ENCODE measurements at places on chromosomes 4 and X.

DNA sequence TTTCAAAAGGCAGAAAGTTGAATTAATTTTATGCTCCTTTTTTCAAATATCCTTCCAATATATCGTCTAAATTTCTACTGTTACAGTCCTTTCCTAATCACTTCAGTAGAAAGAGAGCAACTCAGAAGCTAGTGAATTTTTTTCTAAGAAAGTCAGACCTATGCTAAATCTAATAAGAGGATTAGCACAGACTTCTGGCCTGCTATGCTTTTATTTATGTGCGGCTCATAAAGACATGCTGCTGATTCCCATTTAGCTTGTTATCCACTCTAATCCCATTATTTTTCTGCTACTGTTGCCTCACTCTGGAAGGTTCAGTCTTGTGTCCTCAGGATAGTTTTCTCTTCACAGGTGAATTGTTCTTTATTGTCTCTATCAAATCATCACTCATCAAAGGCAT lies 473.5 kb upstream of the FAM241A start:
- no peak for DNase-seq

DNA sequence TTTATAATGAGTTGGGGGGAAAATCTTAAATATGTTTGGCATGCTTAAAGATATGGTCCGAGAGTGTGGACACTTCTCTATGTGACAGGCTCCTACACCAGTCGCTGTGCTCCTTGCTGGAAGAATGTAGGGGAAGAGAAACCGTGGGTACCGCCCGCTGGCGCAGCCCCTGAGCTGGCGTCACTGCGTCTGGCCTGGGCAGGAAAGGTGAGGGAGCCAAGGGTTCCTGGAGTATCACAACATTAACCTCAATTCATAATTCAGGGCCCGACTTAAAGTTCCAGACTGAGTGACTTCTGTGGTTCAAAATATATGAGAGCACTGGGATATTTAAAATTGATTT lies 95.1 kb downstream of the GATB start:
- no peak for DNase-seq

DNA sequence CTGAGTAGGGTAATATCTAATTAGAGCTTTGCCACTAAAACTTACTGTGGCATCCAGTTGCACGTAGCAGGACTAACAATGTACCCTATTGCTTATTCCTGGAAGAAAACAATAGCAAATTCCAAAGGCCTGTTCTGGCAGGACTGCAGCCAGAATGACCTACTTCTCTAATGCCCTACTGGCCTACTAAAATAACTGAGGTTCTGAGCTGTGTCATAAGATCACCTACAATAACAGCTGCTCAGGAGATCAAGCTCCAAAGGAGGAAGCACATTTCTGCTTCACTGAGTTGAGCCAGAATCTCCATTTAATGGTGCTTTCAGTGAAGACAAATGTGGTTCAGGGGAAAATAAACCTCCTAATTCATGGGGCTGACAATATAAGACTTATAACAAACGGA lies 42.2 kb upstream of the CXCL8 start:
- no peak for DNase-seq

DNA sequence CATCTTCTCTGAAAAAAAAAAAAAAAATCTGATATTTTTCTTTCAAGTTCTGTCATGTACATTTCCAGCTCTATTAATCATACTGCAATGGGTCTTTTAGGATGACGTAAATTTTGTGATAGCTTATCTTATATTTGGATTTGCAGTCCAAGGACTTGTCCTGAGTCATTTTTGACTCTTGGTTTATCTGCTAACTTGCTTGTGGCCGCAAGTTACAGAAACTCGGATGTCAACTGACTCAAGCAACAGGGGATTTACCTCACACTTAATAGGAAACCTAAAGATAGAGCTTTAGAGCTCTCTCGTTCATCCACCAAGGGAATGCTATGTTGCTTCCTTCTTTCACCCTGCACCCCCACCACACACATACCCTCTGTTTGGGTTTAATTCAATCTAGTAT lies 1433.8 kb upstream of the TENM3 start:
- peak; percentile 27 for DNase-seq

- no peak for DNase-seq
These were observed 656.6 kb downstream of the ANKRD50 start for GRCh38 chr4:124055896-124056295.

DNA sequence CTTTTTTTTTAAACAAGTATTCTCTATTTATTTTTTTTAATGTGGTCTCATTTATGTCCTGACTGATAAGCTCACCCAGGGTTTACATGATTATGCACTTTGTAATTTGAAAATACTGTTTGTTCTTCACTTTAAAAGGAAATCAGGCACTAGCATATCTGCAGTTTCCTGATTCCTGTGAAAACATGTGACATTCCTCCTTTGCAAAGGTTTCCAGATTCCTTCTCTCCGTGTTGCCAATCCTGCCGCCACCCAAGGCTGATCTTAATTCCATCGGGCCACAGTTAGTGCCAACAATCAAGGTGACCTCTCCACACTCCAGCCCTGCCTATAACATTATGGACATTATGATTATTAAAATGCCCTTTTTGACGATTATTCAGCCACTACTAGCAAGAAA lies 225.4 kb downstream of the PCDH7 start:
- DNase-seq, result no peak

DNA sequence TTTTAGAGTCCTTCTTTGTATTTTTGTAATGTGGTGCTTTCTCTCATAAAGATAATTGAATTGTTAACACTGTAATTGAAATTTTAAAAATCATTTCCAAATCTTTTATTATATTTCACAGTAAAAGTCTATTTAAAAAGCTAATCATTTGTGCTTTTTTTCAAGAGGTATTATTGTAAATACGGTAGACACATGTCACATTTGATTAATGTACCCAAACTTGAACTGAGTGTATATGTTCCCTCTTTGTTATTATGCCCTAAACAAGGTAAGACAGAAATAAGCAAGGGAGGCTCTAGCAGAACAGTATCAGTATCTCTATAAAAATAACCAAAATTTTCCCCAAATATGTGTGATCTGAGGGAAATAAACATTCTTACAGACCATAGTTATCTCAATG lies 21.5 kb upstream of the LARP1B start:
- DNase-seq, result no peak

GRCh38 chr4:6154875-6155274 lies 45.5 kb downstream of the JAKMIP1 start:
- no peak for DNase-seq

DNA sequence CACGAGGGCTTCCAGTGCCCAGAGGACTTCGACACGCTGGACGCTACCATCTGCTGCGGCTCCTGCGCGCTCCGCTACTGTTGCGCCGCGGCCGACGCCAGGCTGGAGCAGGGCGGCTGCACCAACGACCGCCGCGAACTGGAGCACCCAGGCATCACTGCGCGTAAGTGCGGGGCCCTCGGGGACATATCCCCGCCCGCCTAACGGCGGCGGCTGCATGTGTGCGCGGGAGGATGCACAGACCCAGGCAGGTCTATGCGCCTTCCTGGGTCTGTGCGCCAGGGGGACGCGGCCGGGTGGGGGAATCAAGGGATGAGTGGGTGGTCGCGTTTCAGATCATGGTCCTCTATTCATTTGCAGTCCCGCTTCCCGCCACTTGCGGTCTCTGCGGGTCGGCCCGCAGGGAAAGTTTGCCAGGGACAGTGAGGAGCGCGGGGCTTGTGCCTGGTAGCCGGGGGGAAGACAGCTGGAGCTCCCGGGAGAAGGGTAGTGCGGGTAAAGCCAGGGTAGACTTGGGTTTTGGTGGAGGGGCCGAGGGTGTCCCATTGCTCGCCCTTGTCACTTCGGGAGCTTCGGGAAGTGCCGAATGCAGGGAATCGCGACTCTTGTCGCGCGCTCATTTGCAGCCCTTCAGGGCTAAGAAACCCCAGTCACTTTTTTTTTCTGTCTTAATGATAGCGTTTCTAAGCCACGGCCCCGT lies 1.0 kb downstream of the SHISA3 start:
- DNase-seq, result no peak

GRCh38 chrX:25012433-25012735 lies 3.4 kb downstream of the ARX start:
- no peak for DNase-seq

DNA sequence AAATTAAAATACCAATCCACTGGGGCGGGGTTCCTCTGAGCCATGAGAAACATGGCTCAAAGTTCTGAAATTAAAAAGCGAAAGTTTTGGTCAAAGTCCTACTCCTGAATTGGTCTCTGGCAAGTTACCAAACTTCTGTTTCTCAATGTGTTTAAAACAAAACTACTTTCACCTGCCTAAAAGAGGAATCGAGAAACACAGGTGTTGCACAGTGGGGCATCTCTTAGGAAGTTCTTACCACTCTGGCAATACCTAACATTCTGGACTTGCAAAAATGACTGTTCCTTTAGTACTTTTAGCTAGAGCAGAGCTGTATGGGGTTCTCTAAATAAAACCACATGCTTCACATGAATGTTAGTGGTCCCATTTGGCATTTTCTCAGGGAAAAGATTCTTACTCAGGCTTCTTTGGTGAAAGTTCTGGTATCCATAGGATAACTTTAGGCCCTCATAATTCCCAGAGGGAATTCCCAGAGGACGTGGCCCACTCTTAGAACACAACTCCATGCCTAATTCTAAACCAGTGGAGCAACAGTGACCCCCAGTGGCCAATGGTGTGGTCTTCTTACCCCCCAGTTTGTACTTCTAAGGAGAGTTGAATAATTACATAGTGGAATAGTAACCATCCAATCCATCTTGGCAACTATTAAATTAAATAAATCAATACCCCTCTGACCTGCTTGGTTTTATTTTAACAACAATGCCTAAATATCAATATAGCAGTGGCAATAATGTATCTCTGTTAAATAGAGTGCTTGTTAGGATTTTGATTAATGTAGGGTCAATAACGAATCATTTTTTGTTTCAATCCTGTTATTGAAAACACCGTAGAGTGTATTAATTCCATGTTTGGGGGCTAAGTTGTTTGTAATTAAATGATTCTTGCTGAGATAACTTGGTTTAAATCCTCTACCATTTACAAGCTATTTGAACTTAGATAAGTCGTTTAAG lies 21.9 kb downstream of the BMP3 start:
- no peak for DNase-seq

GRCh38 chrX:123263270-123263669 lies 79.2 kb downstream of the GRIA3 start:
- DNase-seq, result no peak

DNA sequence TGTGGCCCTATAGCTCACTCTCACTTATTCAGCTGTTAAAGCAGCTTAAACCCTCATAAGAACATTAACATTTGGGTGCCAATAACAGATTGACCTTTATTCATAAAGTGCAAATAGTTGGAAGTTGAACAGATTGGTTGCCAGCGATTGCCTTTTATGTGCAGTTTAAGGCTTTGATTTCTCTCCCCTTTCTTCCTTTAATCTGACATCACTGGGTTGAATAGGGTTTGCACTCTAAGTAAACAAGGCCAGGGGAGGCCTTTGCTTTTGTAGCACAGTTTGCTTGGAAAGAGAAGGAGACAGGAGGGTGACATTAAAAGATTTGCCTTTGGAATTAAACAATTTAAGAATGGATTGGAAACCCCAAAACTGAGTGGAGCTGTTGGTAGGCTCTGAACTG lies 114.3 kb downstream of the NKX6-1 start:
- DNase-seq, result no peak

- peak; percentile 98 for DNase-seq
These were observed at the start of gene COMMD8 for GRCh38 chr4:47463235-47463956. TSS of gene COMMD8 (minus strand) at chr4:47463702. CDS start at chr4:47463651, 51 bp downstream.

DNA sequence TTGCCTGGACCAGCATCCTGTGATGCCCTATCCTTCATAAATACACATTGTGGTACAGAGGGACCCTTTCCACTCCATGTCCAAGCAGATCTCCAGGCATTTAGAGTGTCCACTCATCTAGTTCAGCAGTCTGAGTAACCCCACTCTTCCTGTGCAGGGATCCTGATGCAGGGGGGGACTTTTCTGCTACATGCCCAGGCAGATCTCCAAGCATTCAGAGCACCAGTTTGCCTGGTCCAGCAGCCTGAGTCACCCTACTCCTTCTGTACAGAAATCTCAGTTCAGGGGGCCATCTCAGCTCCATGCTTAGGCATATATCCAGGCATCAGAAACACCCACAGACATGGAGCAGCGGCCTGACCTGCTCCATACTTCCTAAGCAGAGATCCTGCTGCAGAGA lies 1089.8 kb downstream of the FAT4 start:
- no peak for DNase-seq

GRCh38 chrX:71543316-71543715 lies 10.4 kb downstream of the OGT start:
- no peak for DNase-seq

GRCh38 chr4:170652571-170652970 lies 562.8 kb upstream of the AADAT start:
- no peak for DNase-seq

DNA sequence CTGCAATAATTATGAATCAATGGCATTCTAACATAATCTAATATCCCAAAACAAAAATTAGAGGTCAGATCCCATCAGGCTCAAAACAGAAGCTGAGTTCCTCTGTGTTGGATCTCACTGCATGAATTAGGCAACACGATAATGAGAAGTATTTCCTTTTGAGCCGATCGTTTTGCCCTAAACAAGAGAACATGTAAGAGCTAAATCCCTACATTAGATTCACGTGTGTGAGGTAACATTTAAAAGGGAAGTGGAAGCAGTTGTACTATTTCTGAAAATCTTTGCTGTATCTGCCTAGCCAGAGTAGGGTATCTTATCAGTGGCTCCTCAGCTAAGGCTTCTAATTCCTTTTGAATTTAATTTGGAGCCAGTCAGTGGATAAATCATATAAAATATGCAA lies 115.6 kb downstream of the C4orf51 start:
- DNase-seq, result peak; percentile 73

GRCh38 chrX:31200430-31200829 lies 128.6 kb upstream of the FTHL17 start:
- DNase-seq, result peak; percentile 24

DNA sequence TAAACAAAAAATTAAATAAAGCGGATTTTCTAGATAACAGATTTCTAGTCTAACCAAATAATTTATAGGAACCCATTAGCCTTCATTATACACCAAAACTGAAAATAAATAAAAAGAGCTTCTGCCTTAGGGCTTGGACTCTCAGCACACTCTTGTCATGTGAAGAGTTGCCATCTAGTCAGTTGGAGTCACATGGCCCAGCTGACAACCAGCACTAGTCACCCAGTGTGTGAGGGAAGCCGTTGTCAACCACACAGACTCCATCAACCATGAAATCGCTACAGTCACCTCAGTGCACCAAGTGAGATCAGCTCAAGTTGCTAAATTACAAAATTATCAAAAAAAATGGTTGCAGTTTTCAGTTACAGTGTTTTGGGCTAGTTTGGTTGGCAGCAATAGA lies 470.0 kb downstream of the GASK1B start:
- no peak for DNase-seq

DNA sequence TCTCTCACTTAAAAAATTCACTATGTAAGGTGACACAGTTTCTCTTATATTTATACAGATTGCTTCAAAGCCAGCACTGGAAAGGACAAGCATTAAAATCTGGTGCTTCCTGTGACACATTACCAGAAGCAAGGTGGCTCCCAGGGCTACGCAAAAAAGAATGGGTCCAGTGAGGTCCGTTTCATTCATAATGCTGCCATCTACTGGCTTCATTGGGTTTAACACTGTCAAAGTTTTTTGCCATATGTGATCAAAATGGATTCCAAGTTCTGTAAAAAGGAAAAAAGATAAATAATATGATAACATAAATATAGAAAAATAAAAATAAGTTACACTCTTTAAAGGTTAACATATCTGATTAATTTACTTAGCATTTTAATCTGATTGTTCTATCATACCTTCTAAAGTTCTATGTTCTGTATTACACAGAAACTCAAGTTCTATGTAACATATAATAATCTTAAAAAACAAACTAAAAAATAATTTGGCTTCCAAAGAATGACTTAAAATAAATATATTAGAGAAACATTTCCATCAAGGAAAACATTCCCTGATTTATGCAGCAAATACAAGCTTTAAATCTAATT lies 22.1 kb downstream of the YIPF7 start:
- DNase-seq, result peak; percentile 38

All from MV-4-11 (cell line).